ENCODE measurements at places on chromosomes 11 and 22.

GRCh38 chr22:20531404-20532201, 24.2 kb downstream of the MED15 start:
- no peak for DNase-seq

DNA sequence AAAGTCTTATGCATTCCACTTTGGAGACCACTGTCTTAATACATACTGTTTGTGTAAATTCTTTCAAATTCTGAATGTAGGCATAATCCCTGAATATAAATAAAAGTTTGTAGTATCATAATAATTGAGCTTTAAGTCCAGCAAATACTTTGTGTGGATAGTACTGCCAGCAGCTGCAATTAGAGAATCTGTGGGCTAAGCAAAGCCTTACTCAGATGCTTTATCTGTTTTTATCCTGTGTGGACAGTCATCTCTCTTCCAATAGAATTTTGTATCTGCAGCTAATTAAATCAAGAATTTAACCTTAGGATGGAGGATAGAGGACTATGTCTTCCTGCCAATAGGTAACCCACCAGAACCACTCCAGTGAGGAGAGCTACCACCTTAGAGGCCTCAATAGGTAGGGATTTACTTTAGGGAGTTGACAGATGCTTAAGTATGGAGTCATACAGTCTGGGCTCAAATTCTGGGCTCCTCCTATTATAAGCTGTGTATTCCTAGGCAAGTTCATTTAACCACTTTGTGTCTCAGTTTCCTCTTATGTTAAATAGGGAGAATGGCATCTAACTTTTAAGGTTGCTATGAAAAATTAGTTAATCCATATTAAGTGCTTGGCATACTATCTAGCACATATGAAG, 71.1 kb downstream of the STIM1 start:
- DNase-seq: no peak

GRCh38 chr11:31643857-31644256, 134.3 kb downstream of the ELP4 start:
- DNase-seq: no peak

GRCh38 chr11:19173004-19173689, 28.6 kb downstream of the CSRP3 start:
- DNase-seq: no peak

DNA sequence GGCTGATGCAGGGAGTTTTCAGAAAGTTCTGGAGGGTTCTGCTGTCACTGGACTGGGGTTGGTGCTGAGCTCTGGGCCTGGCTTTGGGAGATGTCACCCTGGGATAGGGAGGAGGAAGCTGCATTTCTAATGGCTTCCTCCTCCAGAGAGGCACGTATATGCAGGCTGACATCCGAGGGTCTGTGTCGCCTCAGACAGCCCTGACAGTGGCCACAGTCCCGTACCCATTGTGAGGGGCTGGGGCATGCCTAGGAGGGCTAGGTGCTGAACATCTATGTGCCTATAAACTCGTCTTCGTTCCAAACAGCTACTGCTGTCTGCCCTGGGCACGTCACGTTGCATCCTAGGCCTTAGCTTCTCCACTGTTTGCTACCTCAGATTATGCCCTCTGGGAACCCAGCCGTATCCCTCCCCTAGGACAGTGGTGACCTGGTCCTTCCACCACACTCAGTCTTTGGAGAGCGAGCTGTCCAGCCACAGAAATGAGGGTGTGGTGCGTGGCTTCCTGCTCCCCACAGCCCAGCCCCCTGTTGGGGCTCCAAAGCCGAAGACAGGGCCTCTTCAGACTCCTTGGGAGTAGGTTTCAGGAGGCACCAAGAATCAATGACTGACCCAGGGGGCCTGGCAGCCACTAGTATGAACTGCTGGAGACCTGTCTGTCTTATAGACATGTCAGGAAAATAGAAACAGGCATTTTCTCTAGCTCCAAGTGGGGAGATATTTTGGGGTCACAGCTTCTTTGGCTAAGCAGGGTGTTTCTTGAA, 26.4 kb downstream of the ADAMTS15 start:
- DNase-seq: no peak

- no peak for DNase-seq
Measured at GRCh38 chr11:116740741-116741140, 32.0 kb downstream of the BUD13 start.

- no peak for DNase-seq
Measured at GRCh38 chr22:26452236-26453016, 23.4 kb downstream of the ASPHD2 start.

GRCh38 chr11:1010551-1011319, 25.8 kb downstream of the MUC6 start:
- no peak for DNase-seq

GRCh38 chr22:38570779-38571364, 889 bp upstream of the DMC1 start:
- no peak for DNase-seq

DNA sequence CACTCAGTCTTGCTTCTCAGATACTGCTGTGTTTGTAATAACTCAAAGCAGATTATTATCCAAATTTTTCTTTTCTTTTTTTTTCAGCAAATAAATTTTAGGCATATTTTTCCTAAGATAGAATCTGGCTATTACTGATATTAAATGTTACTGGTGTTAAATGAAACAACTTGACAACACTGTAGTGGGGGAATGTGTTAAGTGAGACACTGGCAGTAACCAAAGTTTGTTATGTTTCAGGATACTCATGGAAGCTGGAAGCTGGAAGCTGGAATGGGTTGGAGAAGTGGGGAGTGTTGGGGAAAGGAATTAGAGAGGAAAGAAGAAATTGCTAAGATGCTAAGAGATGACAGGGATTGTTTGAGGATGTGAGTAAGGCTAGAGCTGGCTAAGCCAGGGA, 24.9 kb downstream of the PGR start:
- DNase-seq: no peak

- no peak for DNase-seq
Measured at GRCh38 chr11:126337126-126337473, 18.4 kb upstream of the ST3GAL4 start.

DNA sequence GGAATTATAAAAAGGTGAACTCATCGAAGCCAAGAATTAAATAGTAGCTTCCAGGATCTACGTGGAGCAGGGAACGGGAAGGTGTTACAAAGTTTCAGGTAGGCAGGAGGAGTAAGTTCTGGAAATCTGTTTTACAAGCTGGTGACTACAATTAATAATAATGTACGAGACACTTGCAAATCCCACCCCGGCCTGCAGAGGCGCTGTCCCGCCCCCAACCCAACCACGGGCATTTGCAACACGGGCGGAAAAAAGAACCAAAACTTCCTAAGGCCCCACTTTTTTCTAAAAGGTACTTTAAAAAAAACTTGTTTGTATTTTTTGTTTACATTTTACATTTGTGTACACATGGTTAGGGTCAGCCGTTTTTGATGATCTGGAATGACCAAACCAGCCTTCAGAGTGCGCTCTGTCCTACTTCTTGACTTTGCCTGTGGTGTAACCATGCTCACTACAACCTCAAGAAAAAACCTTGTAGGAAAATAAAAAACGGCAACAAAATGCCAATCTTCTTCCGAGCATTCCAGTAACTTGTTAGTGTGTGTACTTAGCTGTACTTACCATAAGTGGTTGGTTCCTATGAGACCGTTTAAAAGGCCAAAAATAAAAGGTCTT, 449.6 kb upstream of the B3GAT1 start:
- DNase-seq: no peak

DNA sequence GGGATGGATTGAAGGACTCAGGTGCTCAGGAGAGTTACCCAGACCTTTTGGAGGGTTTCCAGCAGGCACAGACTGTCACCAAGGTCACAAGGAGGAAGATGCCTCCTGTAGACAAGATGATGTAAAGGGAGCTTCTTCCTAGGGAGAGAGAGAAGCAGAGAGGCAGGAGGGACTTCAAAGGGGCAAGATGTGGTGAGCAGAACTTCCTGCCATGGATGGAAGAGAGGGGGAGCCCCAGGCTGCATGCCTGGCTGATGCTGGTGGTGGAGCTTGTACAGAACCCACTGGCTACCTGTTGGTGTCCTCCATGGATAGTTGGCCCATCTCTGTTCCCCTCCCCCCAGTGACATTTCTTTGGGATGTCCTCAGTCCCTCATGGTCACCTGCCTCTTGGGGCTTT, 4.2 kb downstream of the HEPN1 start:
- DNase-seq: no peak

DNA sequence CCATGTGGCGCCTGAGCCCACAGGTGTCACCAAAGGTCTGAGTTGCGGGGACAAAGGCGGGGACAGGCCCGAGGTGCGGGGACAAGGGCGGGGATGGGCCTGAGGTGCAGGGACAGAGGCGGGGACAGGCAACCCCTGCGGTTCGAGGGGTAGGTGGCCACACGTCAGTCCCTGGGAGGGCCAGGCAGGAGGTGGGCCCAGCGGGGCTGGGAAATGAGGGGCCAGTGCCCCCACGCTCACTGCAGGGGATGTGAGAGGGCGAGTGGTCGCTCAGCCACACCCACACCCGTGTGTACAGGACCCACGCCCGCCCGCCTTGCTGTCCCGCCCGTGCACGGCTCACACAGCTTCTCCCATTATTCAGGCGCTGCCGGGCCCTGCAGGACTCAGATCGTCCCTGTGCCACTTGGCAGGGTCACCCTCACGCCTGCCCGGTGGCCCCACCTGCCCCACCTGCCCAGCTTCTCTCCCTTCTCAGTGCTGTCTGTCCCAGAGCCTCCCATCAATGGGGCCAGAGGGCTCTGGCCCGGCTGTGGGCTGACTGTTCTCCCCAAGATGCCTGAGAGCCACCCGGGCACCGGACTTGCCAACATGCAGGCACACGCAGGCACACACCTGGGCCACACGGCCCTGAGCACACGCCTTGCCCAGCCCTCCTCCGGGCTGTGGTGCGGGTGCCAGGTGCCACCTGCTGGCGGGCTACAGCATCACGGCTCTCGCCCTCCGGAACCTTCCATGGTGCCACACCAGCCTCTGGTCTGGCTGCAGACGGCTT, 14.2 kb upstream of the MUC6 start:
- peak; percentile 70 for DNase-seq

DNA sequence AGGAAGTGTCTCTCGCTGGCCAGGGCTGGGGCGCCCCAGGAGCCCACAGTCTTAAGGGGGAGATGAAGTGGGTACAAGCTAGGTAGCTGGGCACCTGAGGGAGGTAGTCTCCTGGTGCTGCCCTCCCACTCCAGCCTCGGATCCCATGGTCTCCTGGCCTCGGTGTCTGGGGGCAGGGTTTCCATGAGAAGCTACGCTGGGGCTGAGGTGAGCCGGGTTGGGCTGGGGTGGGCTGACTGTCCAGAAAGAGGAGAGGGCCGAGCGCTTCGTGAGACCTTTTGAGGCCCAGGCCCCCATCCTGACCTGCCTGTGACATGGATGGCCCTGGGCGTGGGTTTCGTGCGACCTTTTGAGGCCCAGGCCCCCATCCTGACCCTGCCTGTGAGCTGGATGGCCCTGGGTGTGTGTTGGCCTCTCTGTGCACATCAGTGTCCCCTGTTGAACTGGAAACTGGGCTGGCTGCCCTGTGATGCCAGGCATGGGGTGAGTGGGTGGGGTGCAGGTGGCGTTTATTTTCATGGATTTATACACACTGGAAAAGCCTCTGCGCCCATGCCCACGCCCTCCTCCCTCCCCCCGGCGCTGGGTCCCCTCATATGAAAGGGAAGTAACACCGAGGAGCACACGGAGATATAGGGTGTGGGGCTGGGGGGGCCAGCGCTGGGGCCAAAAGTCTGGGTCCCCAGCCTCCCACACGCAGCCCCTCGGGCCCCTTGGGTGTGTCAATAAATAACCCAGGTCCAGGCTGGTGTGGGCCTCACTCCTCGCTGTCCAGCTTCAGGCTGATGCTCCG, 8.6 kb downstream of the AIP start:
- peak; percentile 13 for DNase-seq

DNA sequence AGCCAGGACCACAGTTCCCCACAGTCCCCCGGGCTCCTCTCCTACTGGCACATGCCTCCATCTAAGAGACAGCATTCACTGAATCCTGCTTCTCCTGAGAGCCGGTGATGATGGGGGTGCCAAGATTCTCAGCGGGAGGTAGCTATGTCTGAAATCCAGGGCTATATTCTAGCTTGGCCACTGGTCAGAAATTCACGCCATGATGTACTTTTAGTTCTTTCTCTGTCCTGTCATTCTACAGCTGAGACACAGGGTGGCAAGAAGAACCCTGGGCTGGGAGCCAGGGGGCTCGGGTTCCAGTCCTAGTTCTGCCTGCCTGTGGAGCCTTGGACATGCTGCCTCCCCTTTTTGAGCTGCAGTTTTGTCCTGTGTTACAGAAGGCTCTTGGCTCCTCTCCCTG, 59.2 kb upstream of the PHOX2A start:
- DNase-seq: no peak

- no peak for DNase-seq
Measured at GRCh38 chr11:46991391-46991790, 54.8 kb downstream of the CSTPP1 start.

DNA sequence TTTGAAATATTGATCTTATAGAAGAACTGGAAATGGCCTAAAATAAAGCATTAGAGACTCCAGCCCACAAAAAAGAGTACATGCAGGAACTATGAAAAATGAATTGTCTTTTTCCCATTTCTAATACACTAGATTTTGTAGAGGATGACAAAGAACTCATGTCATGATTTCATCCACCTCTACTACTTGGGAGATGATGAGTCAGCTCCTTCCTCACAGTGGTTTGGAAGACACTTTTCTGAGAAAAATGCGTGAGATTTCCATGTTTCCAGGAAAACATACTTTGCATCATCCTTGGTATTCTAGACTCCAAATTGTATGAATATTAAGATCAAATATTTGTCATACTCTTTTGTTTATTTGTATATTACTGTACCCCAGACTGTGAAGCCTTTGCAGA, 500.5 kb downstream of the FAM181B start:
- no peak for DNase-seq

DNA sequence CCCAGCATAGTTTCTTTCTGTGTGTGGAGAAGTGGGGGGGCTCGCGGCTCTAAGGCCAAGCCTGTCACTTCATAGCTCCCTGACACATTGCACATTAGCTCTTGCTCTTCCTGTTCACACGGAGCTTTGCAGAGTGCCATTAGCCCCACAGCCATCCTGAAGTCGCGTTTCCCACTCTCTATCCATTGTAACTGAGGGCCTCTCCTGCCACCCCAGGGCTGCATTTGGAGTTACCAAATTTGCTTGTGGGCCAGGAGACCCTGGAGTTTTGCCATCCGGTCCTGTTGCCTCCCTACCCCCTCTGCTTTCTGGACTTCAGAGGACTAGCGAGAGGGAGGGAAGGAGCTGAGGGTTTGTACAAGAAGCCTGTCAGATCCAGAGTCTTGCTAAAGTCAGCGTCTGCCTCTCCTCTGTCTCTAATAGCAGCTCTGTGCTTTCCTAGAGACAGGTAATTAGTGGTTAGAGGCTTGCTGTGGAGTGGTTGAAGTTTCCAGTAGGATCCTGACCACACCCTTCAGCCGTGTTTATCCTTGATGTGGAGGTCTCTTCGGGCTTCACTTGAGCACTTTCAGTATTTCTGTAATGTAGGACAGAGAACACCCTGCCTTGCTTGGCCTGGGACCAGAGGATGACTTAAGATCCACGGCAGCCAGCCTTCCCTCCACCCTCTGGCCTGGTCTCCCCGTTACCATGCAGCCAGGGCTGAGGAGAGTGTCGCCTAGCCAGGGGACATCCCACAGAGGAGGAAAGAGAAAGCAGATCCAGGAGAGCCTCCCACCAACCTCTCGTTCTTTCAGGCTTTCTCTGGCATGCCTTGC, 14.1 kb downstream of the DCPS start:
- no peak for DNase-seq
